Endothelial cell of umbilical vein (primary cell): ENCODE measurements at places on chromosomes 1 and 21. TPM values are rescaled to one million over a fixed set of nuclear protein-coding genes. Genes with fewer than 3 reads are reported as not detected.
A peak's percentile ranks its signal among the peaks of the same experiment; 100 is the strongest.

DNA sequence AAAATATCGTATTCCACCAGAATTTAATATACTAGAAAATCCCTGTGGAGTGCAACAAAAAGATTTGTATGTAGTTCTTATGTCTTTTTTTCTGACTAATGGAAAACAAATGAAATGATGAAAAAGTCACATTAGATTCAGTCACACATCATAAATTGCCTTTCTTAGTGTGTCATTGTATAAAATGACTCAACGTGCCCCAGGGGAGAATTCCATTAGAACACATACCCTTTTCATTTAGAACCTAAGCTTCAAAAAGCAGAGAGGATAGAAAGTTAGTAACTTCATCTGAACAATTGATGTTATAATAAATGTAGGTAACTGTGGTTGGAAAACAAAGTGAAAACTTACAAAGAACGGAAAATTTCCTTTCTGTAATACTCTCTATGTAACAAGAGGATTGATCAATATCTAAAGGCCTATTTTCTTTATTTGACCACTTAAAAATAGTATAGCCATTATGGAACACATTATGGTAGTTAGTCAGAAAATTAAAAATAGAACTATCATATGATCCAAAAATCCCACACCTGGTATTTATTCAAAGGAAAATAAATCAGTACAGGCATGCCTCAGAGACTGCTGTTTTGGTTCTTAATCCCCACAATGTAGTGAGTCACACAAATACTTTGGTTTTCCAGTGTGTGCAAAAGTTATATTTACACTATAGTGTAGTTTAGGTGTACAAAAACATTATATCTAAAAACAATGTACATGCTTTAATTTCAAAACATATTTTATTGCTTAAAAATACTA, 1016.1 kb downstream of the KCNT2 start:
- H3K4me1 ChIP-seq = no peaks in the 10 kb centered on the region
- no peak overlapping the region for H3K4me3 ChIP-seq
- no peak for DNase-seq
- H3K36me3 ChIP-seq = no peaks in the 10 kb centered on the region

- H3K27me3 ChIP-seq = no peaks in the 10 kb centered on the region
- peak overlapping the region; percentile 72 for H3K27ac ChIP-seq
Observed at GRCh38 chr1:116853680-116854402, 55.9 kb upstream of the PTGFRN start.

The NCMAP gene
- polyA plus RNA-seq = not detected in 2 replicates

GRCh38 chr1:44652445-44653106, 21.7 kb downstream of the TMEM53 start:
- peak; percentile 72 for DNase-seq
- H3K4me3 ChIP-seq = no peak overlapping the region
- no peaks in the 10 kb centered on the region for H3K4me1 ChIP-seq
- no peaks in the 10 kb centered on the region for H3K36me3 ChIP-seq
- H3K27me3 ChIP-seq = no peaks in the 10 kb centered on the region

DNA sequence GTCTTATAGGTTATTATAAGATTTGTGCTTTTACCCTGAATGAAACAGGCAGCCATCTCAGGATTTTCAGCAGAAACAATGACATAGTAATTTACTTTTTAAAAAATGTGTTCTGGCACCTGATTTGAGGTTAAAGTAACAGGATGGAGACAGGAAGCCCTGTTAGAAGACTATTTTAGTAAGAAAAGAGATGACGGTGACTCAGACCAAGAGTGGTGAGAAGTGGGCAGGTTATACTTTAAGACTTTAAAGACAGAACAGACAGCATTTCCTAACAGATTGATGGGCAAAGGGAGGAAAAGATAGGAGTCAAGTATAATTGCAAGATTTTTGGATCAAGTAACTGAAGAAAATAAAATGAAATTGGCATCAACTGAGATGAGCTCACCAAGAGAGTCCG, 436.8 kb upstream of the NR5A2 start:
- no peak overlapping the region for H3K4me3 ChIP-seq
- no peaks in the 10 kb centered on the region for H3K36me3 ChIP-seq
- H3K27ac ChIP-seq = no peak overlapping the region
- no peaks in the 10 kb centered on the region for H3K4me1 ChIP-seq
- peak; percentile 54 for DNase-seq

- no peak for DNase-seq
- no peak overlapping the region for H3K27ac ChIP-seq
- H3K4me1 ChIP-seq = no peaks in the 10 kb centered on the region
- H3K27me3 ChIP-seq = no peaks in the 10 kb centered on the region
Observed at GRCh38 chr1:17856496-17857108, 101.5 kb downstream of the ACTL8 start.

GRCh38 chr1:39637361-39637760, 2.1 kb downstream of the HEYL start:
- H3K27me3 ChIP-seq = peaks cover 52% of the 10 kb centered on the region
- no peak overlapping the region for H3K4me3 ChIP-seq
- H3K4me1 ChIP-seq = no peaks in the 10 kb centered on the region
- no peak overlapping the region for H3K27ac ChIP-seq
- no peak for DNase-seq
- no peaks in the 10 kb centered on the region for H3K36me3 ChIP-seq

GRCh38 chr1:216448011-216448510, 24.8 kb upstream of the USH2A start:
- no peaks in the 10 kb centered on the region for H3K36me3 ChIP-seq
- no peaks in the 10 kb centered on the region for H3K27me3 ChIP-seq
- DNase-seq = no peak
- H3K4me1 ChIP-seq = no peaks in the 10 kb centered on the region
- H3K27ac ChIP-seq = no peak overlapping the region
- H3K4me3 ChIP-seq = no peak overlapping the region

- DNase-seq = peak; percentile 64
- peaks cover 20% of the 10 kb centered on the region for H3K4me1 ChIP-seq
- H3K27me3 ChIP-seq = no peaks in the 10 kb centered on the region
- H3K27ac ChIP-seq = no peak overlapping the region
- H3K36me3 ChIP-seq = peaks cover 4% of the 10 kb centered on the region
Observed at GRCh38 chr21:36330904-36331303, 10.9 kb downstream of the MORC3 start.

DNA sequence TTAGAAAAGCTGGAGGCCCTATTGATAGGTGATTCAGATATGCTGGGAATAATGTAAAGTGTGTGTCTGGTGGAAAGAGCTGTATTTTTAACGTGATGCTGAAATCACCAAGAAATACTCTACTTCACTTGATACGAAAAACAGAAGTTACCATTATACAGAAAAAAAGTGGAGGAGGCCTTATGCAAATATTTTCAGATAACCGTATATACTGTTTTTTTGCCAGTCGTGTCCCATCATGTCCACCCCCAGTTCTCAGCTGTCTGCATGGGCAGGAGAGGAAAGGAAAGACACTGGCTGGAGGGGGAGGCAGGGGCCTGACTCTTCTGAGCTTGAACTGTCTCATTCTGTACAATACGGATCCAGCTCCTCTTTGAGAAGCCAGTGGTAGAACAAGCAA, 51.1 kb downstream of the KCNJ6 start:
- H3K4me1 ChIP-seq = no peaks in the 10 kb centered on the region
- no peak overlapping the region for H3K4me3 ChIP-seq
- H3K27me3 ChIP-seq = no peaks in the 10 kb centered on the region
- DNase-seq = no peak
- H3K36me3 ChIP-seq = no peaks in the 10 kb centered on the region
- no peak overlapping the region for H3K27ac ChIP-seq

The OLFML2B gene
- polyA plus RNA-seq = 0.18 and 0.58 TPM in 2 replicates

The RIPPLY3 gene
- polyA plus RNA-seq = 0.03 TPM in 1 of 2 replicates, not detected in the other

The NHLH2 gene
- polyA plus RNA-seq = not detected in 2 replicates

The C1orf141 gene
- not detected in 2 replicates for polyA plus RNA-seq

DNA sequence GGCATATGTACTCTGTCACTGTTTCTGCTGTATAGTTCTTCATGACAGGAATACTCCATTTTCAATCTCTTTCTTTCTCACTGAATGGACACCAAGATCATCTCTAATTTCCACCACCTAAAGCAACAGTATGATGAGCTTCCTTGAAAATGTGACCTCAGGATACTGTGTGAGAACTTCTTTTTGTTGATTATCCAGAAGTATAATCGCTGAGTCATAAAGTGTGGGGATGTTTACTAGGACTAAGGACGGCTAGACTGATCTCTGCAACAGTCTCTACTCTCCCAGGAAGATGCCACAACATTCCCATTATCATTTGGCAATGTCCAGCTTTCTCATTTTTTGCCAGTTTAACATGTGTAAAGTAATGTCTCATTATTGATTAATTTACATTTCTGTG, 70.3 kb downstream of the TNFSF18 start:
- no peak overlapping the region for H3K27ac ChIP-seq
- H3K27me3 ChIP-seq = no peaks in the 10 kb centered on the region
- no peak for DNase-seq

- no peaks in the 10 kb centered on the region for H3K36me3 ChIP-seq
- no peak overlapping the region for H3K27ac ChIP-seq
- H3K4me1 ChIP-seq = no peaks in the 10 kb centered on the region
- H3K4me3 ChIP-seq = no peak overlapping the region
- no peak for DNase-seq
Observed at GRCh38 chr1:208803011-208803811, 559.0 kb upstream of the PLXNA2 start.

DNA sequence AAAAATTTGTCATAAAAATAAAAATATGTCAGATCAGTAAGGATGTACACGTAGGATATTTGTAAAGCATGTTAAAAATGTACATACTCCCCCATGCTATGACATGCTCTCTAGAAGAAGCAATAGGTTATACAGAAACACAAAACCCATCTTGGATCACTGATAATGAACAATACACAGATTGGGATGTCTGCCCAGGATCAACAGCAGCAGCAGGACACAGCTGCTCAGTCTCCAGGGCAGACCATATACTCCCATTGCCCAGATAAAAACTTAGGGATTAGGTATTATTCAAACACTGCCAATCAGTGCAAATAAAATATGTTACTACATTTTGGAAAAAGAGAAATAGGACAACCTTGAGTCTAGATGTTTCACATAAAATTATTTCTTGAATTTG, 39.0 kb downstream of the DAB1 start:
- no peaks in the 10 kb centered on the region for H3K36me3 ChIP-seq
- no peaks in the 10 kb centered on the region for H3K4me1 ChIP-seq
- H3K4me3 ChIP-seq = no peak overlapping the region
- no peaks in the 10 kb centered on the region for H3K27me3 ChIP-seq
- no peak for DNase-seq

The ARHGAP30 gene
- polyA plus RNA-seq = not detected in 2 replicates

GRCh38 chr1:234322979-234323378, 50.3 kb upstream of the COA6 start:
- peak; percentile 40 for DNase-seq
- H3K4me3 ChIP-seq = no peak overlapping the region
- no peak overlapping the region for H3K27ac ChIP-seq

- DNase-seq = no peak
- H3K4me3 ChIP-seq = no peak within 1 kb of the TSS
- no peaks in the 10 kb centered on the region for H3K4me1 ChIP-seq
- no peaks in the 10 kb centered on the region for H3K36me3 ChIP-seq
- H3K27me3 ChIP-seq = no peaks in the 10 kb centered on the region
- H3K27ac ChIP-seq = no peak within 1 kb of the TSS
Observed at GRCh38 chr1:17204546-17205440, at the start of gene PADI1. PADI1 (plus strand) TSS chr1:17205128; CDS start chr1:17205218, 90 bp downstream.

DNA sequence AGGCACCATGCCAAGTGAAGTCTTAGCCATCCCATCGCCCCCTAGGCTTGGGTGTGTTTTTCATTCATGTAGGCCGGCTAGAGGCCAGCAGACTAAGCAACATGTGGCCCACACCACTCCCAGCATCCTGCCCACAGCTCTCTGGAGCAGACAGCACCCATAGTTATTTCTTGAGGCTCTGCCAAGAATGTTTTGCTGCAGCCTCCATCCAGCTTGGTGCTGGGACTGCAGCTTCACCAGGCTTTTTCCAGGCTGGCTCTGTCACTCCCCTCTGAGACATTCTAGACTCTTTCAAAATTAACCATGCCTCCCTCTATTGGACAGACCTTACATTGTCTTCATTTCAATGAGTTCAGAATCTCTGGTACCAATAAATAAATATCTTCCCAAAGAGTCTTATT, 104.2 kb downstream of the DUSP10 start:
- H3K27me3 ChIP-seq = no peaks in the 10 kb centered on the region
- no peak for DNase-seq
- no peaks in the 10 kb centered on the region for H3K36me3 ChIP-seq
- no peaks in the 10 kb centered on the region for H3K4me1 ChIP-seq
- H3K4me3 ChIP-seq = no peak overlapping the region

- H3K27ac ChIP-seq = no peak overlapping the region
Observed at GRCh38 chr1:201108614-201109013, 3.6 kb downstream of the CACNA1S start.

DNA sequence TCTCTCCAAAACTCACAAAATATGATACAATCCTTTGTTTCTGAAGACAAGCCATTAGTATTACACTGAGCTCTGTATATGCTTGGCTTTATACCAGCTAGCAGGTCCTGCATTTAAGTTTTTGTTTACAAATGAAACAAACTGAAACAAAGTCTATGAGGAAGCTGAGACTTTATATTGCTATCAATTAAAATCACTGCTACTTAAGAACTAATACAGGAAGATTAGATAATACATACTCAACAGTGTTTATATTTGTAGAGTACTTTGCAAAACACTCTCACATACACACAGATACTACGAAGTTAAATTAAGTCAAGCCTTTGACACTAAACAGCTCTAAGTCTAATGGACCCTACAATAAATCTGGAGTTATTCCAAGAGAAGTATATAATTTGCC, 247.4 kb downstream of the CRB1 start:
- H3K4me3 ChIP-seq = no peak overlapping the region
- H3K36me3 ChIP-seq = no peaks in the 10 kb centered on the region
- DNase-seq = no peak
- no peak overlapping the region for H3K27ac ChIP-seq

The ELF3 gene
- polyA plus RNA-seq = 0.07 and 0.14 TPM in 2 replicates

DNA sequence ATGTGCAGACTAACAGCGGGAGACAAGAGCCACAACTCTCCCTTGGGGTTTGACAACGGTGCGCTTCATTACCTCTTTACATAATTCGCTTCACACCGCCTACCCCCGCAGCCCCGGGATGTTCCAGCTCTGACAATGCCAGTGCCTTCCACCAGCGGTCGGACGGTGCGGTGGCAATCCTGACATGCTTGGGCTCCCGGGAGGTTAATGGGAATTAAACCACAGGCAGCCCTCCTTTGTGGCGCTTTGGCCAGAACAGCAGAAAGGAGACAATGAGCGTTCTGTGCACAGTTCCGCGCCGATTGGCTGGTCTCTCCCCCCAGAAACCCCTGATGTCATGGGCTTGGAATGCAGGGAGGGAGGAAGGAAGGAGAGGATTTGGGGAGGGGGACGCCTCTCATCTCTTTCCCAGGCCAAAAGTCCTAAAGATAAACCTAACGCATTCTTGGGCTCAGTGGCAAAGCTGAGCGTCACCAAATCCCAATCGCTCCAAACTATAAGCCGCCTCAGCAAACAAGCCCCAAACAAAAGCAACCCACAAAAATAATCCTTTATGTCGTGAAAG, 1.3 kb downstream of the CNN3 start:
- H3K36me3 ChIP-seq = no peaks in the 10 kb centered on the region
- H3K4me1 ChIP-seq = peaks cover 53% of the 10 kb centered on the region
- no peaks in the 10 kb centered on the region for H3K27me3 ChIP-seq
- peak overlapping the region; percentile 100 for H3K27ac ChIP-seq
- peak overlapping the region; percentile 90 for H3K4me3 ChIP-seq

The TFAP2E gene
- 0.06 TPM in 1 of 2 replicates, not detected in the other for polyA plus RNA-seq
